ENCODE measurements at places on chromosomes 2 and 18. TPM values are rescaled to one million over a fixed set of nuclear protein-coding genes. Genes with fewer than 3 reads are reported as not detected.

DNA sequence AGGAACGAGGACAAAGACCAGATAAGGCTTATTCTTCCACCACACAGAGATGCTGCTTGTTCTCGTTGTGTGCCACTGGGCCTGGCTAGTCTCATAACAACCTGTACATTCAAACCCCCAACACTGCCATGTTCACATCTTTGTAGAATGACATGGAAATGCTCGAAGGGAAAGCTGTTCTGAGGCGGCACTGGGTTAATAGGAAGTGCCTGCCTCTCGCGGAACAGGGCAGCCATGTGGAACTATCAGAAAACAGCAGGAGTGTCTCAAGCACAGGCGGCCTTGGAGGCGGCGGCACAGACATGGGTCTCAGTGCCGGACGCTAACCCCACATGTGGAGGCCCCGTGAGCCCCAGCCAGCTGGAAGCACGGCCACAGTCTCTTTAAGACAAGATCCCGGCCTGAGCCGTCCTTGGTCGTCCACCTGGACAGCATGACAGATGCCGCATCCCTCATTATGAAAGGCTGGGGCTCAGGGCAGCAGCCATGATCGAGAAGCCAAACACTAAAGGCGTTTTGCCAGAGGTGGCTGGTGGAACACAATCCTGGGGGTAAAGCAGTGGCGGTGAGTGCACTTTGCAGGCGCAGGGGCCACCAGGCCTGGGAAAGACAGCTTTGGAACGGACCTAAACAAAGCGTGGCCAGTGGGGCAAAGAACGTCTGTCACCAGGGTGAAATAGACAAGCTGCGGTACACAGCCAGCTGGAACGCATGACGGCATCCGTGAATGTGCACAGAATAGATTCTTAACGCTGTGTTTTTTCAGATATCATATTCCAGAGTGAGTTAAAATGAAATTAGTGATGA lies 161.0 kb downstream of the HDAC4 start:
- no peaks in the 10 kb centered on the region for H3K27me3 ChIP-seq
- no peak overlapping the region for H3K4me3 ChIP-seq
- no peaks in the 10 kb centered on the region for H3K36me3 ChIP-seq
- no peaks in the 10 kb centered on the region for H3K4me1 ChIP-seq
- H3K27ac ChIP-seq, result no peak overlapping the region

DNA sequence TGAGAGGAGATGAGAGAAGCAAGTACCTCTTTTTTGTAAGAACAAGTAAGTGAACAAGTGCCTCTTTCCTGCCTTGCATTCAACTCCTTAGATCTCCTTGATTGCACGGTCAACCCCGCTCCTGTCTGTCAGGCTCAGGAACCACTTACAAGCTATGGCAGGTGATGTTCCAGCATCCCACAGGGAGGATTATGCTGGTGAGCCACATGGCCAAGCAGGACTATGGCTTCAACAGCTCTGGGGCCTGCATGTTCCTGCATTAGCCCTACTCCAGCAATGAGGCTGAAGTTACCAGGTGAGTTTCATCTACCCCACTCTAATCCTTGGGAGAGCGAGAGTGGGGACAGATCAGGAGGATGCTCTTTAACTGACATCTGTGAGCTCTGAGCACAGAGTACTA lies 29.5 kb downstream of the TTC32 start:
- H3K27me3 ChIP-seq, result peaks cover 5% of the 10 kb centered on the region
- H3K4me3 ChIP-seq, result no peak overlapping the region

DNA sequence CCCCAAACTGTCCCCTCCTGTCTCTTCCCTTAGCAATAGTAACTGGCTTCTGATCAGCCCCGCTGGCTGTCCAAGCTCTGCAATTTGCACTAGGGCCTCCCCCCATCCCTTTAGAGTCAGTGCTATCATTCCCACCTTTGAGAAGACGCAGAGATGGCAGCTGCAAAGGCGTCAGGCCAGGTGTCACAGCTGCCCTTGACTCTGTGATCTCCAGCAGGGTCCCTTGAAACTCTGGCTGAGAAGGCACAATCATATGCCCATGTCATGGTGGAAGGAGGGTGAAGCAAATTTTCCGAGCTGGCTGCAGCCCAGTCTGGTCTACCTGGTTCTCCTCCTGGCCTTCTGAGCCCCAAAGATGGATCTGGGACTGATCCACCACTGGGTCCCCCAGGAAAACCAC lies 49.2 kb upstream of the TEX51 start:
- no peaks in the 10 kb centered on the region for H3K27me3 ChIP-seq
- no peaks in the 10 kb centered on the region for H3K4me1 ChIP-seq
- no peaks in the 10 kb centered on the region for H3K36me3 ChIP-seq
- DNase-seq, result no peak

DNA sequence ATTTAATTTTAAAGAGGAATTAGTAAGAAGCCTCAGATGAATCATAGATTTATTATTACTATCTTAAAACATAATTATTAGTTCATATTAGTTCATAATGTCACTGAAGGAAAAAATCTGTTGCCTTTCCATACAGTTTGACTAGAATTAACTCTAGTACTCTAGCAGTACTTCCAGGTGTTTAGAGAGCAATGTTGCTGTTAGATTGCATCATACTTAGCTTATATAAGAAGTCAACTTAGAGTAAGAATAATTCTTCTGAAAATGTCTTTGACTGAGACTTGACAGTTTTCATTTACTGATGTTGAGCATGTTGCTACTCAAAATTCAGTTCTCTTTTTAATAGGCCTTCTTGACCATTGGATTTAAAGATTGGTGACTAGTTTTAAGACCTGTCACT lies 4.7 kb downstream of the RAB3GAP1 start:
- H3K4me1 ChIP-seq, result no peaks in the 10 kb centered on the region
- H3K4me3 ChIP-seq, result no peak overlapping the region
- no peak for DNase-seq
- H3K27me3 ChIP-seq, result no peaks in the 10 kb centered on the region

GRCh38 chr2:205657579-205657978 lies 24.7 kb upstream of the NRP2 start:
- no peaks in the 10 kb centered on the region for H3K27me3 ChIP-seq
- H3K4me3 ChIP-seq, result no peak overlapping the region
- H3K4me1 ChIP-seq, result no peaks in the 10 kb centered on the region
- H3K36me3 ChIP-seq, result no peaks in the 10 kb centered on the region

DNA sequence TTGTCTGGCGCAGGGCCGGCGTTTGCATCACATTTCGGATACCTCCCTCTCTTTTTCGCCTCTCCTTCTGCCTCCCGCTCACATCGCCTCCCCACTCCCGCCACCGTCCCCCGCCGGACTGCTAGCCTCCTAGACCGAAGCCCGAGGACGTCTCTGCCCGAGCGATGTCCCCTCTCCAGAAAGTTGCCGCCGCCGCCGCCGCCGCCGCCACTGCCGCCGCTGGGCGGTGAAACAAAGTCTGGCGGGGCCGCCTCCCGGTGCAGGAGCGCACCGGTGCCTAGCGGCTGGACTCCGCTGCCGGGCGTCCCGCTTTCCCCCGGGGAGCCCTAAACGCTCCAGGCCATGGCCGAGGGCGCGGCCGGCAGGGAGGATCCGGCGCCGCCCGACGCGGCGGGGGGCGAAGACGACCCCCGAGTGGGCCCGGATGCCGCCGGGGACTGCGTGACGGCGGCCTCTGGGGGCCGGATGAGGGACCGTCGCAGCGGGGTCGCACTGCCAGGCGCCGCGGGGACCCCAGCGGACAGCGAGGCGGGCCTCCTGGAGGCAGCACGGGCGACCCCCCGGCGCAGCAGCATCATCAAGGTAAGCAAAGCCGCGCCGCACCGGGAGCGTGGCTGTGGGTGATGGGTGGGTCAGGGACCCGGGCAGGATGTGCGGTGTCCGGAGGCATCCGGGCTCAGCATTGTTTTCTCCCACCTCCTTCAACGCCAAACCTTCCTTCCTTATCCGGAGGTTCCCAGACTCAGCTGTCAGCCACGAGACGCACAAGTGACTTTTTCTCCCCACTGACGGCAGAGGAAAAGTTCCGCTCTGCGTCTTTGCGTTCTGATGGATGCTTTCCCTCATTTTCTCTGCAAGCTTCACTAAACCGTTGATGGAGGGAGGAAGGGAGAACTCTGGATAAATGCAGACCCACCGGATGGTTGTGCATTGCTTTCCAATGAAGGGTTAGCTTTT lies 643 bp downstream of the PLCL1 start:
- peak overlapping the region; percentile 79 for H3K4me3 ChIP-seq
- peak; percentile 34 for DNase-seq
- H3K27me3 ChIP-seq, result peaks cover 9% of the 10 kb centered on the region
- H3K36me3 ChIP-seq, result no peaks in the 10 kb centered on the region
- H3K27ac ChIP-seq, result no peak overlapping the region

GRCh38 chr2:228084717-228085116 lies 96.8 kb downstream of the SPHKAP start:
- peaks cover 7% of the 10 kb centered on the region for H3K36me3 ChIP-seq
- DNase-seq, result no peak
- H3K4me3 ChIP-seq, result no peak overlapping the region
- no peaks in the 10 kb centered on the region for H3K4me1 ChIP-seq
- no peak overlapping the region for H3K27ac ChIP-seq

- no peak overlapping the region for H3K27ac ChIP-seq
- no peak for DNase-seq
- no peaks in the 10 kb centered on the region for H3K27me3 ChIP-seq
- peaks cover 9% of the 10 kb centered on the region for H3K36me3 ChIP-seq
These were observed 1.2 kb downstream of the PTPN4 start for GRCh38 chr2:119760956-119761275.

GRCh38 chr2:152406836-152407161 lies 71.8 kb downstream of the FMNL2 start:
- no peaks in the 10 kb centered on the region for H3K36me3 ChIP-seq
- no peak for DNase-seq
- H3K4me3 ChIP-seq, result no peak overlapping the region
- no peak overlapping the region for H3K27ac ChIP-seq
- no peaks in the 10 kb centered on the region for H3K27me3 ChIP-seq

GRCh38 chr2:167128130-167128529 lies 239.8 kb downstream of the XIRP2 start:
- no peak overlapping the region for H3K27ac ChIP-seq
- no peaks in the 10 kb centered on the region for H3K4me1 ChIP-seq
- DNase-seq, result no peak
- H3K36me3 ChIP-seq, result no peaks in the 10 kb centered on the region
- H3K27me3 ChIP-seq, result no peaks in the 10 kb centered on the region

- no peaks in the 10 kb centered on the region for H3K36me3 ChIP-seq
- no peak overlapping the region for H3K4me3 ChIP-seq
- no peaks in the 10 kb centered on the region for H3K27me3 ChIP-seq
- no peak for DNase-seq
- H3K4me1 ChIP-seq, result peaks cover 10% of the 10 kb centered on the region
These were observed 37.4 kb downstream of the EPAS1 start for GRCh38 chr2:46334389-46335271.

- H3K4me3 ChIP-seq, result peak overlapping the region; percentile 35
- H3K4me1 ChIP-seq, result no peaks in the 10 kb centered on the region
- no peak overlapping the region for H3K27ac ChIP-seq
- peaks cover 43% of the 10 kb centered on the region for H3K36me3 ChIP-seq
- DNase-seq, result no peak
These were observed 755 bp upstream of the ATP9B start for GRCh38 chr18:79068341-79068936.

- no peaks in the 10 kb centered on the region for H3K27me3 ChIP-seq
- H3K4me3 ChIP-seq, result no peak overlapping the region
- no peak overlapping the region for H3K27ac ChIP-seq
- H3K36me3 ChIP-seq, result no peaks in the 10 kb centered on the region
These were observed 331.6 kb downstream of the KCNS3 start for GRCh38 chr2:18209934-18210639.

- no peak overlapping the region for H3K27ac ChIP-seq
- peaks cover 43% of the 10 kb centered on the region for H3K36me3 ChIP-seq
- H3K4me1 ChIP-seq, result no peaks in the 10 kb centered on the region
- DNase-seq, result no peak
- H3K27me3 ChIP-seq, result no peaks in the 10 kb centered on the region
- no peak overlapping the region for H3K4me3 ChIP-seq
These were observed 21.0 kb downstream of the PASK start for GRCh38 chr2:241128266-241128665.

GRCh38 chr2:4279431-4279830 lies 576.1 kb downstream of the DCDC2C start:
- H3K36me3 ChIP-seq, result no peaks in the 10 kb centered on the region
- H3K4me3 ChIP-seq, result no peak overlapping the region
- no peak for DNase-seq
- no peaks in the 10 kb centered on the region for H3K27me3 ChIP-seq
- no peaks in the 10 kb centered on the region for H3K4me1 ChIP-seq

DNA sequence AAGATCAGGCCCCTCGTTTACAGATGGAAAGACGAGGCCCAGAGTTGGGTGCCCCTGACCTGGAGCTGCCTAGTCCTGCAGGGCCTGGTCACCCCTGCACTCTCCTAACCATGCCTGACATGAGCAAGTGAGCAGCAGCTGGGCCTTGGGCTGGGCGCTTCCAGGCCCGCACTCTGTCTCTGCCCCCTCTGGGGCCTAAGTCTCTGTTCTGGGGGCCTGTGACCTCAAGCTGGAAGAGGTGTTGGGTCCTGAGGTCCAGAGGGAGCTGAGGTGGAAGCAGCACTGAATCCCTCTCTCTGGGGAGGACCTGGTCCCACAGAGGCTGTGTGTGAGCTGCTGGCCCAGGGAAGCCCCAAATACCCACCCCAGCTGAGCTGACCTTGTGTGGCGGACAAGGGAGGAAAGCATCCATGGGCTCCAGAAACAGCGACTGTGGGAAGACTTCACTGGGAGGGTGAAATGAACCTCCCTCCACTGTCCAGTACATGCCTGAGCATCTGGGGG lies 46.1 kb upstream of the GPC1 start:
- DNase-seq, result no peak
- H3K36me3 ChIP-seq, result no peaks in the 10 kb centered on the region
- H3K4me3 ChIP-seq, result no peak overlapping the region
- H3K27ac ChIP-seq, result no peak overlapping the region
- no peaks in the 10 kb centered on the region for H3K4me1 ChIP-seq
- H3K27me3 ChIP-seq, result no peaks in the 10 kb centered on the region

DNA sequence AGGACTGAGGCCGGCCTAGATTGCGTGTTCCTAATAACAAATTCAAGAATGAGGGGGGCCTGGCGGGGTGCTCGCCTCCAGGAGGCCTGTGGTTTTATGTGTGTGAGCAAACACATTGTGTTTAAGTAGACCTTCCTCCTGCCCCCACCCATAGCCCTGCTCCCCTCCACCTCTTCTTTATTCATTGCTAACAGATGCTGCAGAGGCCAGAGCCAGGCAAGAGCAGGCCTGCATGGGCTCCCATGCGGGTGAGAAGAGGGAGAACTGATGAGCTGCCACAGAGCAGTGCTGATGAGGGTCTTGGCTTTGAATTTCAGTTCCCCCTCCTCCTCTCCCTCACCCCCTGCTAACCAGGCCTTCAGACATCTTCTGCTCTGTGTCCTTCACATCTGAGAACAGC lies 154.6 kb downstream of the OSR1 start:
- H3K27me3 ChIP-seq, result no peaks in the 10 kb centered on the region
- no peaks in the 10 kb centered on the region for H3K36me3 ChIP-seq
- DNase-seq, result no peak

Gene ZAP70
- total RNA-seq, result 0.22 TPM

Gene EVX2
- not detected for total RNA-seq

Gene CSRNP3
- 2.3 TPM for total RNA-seq

Gene TET3
- total RNA-seq, result 24.7 TPM

Gene STPG4
- 0.13 TPM for total RNA-seq

Gene ZNF521
- total RNA-seq, result 3.3 TPM

All from H9 (cell line).